Smooth muscle cell of the coronary artery (primary cell): ENCODE measurements at places on chromosomes 5 and 9. TPM values are rescaled to one million over a fixed set of nuclear protein-coding genes. Genes with fewer than 3 reads are reported as not detected.

ROR2 gene
- under 0.01 and 29.1 TPM in 2 replicates for total RNA-seq

TPRN gene
- 1.5 and 4.6 TPM in 2 replicates for total RNA-seq

NUDCD2 gene
- total RNA-seq: 0.82 and 5.0 TPM in 2 replicates

RORB gene
- total RNA-seq: 0.08 and 0.82 TPM in 2 replicates

SLC6A19 gene
- total RNA-seq: not detected in 2 replicates

ADAMTS6 gene
- total RNA-seq: 51.0 and 103 TPM in 2 replicates

FRRS1L gene
- total RNA-seq: under 0.01 and 0.94 TPM in 2 replicates

PCDHB5 gene
- total RNA-seq: 2.3 and 3.7 TPM in 2 replicates

ZNF483 gene
- total RNA-seq: 0.60 and 2.3 TPM in 2 replicates

FOXI1 gene
- not detected in 2 replicates for total RNA-seq

TMEM174 gene
- total RNA-seq: not detected in 2 replicates

RAD1 gene
- total RNA-seq: 30.7 and 41.4 TPM in 2 replicates

SYK gene
- not detected in 2 replicates for total RNA-seq

SPAG8 gene
- total RNA-seq: 1.2 and 1.3 TPM in 2 replicates
